Sigmoid colon (tissue), 7 donors: ENCODE measurements at places on chromosomes 4 and X. TPM values are rescaled to one million over a fixed set of nuclear protein-coding genes. Genes with fewer than 3 reads are reported as not detected.
A peak's percentile ranks its signal among the peaks of the same experiment; 100 is the strongest.

DNA sequence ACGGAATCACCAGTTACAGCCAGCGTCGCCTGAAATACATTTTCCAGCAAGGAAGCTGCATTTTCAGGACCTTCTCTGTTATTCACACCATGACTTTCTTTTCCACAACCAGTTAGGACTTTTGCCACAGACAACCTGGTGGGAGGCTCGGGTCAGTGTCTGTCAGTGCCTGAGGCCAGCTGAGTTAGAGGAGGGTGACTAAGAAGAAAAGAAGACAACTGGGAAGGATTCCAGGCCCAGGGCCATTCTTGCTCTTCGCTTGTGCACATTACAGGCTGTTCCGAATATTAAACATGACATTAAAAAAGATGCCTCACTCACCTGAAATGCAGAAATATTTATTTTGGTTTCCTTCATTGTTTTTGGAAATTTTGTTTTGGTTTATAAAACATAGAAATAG is 21.4 kb upstream of the CENPU start:
- DNase-seq: no peak

DNA sequence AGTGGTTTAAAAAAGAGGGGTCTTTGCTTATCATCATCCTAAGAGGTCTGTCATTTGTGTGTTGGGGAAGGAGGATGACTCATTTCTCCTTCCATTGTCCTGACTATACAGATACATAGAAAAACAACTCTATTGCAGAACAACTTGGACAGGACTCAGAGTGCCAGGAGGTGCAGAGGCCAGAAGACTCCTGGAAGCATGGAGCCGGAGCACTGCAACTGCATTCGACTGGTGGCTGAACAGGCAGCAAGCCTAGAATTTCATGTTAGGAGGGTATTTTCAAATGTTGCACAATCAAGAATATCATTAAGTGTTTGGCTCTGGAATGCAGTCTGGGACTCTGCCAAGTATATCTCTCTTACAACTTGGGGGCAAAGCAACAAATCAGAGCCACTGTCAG is 35.0 kb upstream of the MAML3 start:
- peak; percentile 65 for DNase-seq

- DNase-seq: no peak
Observed at GRCh38 chr4:113548303-113548702, 213.2 kb downstream of the CAMK2D start.

- DNase-seq: no peak
Observed at GRCh38 chr4:125390126-125390525, 75.4 kb downstream of the FAT4 start.

DNA sequence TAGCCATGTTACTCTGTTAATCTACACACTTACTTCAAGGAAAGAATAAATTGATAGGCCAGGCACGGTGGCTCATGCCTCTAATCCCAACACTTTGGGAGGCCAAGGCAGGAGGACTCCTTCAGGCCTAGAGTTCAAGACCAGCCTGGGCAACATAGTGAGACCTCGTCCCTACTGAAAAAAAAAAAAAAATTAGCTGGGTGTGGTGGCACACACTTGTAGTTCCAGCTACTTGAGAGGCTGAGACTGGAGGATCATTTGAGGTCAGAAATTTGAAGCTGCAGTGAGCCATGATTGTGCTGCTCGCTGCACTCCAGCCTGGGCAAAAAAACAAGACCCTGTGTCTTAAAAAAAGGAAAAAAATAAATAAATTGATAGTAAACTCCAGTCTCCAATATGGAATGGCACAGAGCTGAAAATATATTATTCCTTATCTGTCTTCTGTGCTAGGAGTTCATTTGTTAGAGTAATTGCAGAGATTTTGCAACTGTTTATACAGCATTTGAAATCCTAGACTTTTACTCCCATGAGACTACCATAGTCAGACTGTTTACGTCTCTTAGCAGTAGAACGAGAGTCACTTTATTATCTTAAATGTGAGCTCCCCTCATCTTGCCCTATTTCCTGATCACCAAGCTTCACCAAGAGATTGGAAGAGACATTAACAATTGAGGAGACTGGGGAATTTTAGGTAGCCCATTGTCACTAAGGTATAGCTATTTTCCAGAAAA is 18.8 kb upstream of the TMEM131L start:
- no peak for DNase-seq

DNA sequence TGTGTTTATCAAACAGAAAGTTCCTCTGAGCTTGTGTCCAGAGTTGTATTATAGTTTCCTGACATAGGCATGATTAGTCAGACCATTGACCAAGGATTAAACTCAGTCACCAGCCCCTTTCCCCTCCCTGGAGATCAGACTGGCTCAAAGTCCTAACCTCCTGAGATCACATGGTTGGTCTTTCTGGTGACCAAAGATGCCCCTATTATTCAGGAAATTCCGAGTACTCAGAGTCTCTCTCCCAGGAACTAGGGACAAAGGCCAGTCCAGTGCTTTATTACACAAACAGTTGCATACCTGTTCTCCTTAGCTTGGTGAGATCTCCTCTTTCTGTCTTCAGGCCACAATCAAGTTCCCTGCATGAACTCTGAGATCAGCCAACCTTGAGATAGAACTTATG is 14.5 kb upstream of the ENPP6 start:
- DNase-seq: no peak

GRCh38 chrX:12975991-12976558 is 1.2 kb downstream of the TMSB4X start:
- no peak for DNase-seq

- DNase-seq: no peak
Observed at GRCh38 chr4:169117591-169118081, 107.6 kb upstream of the CBR4 start.

- DNase-seq: no peak
Observed at GRCh38 chr4:177574446-177574845, 132.2 kb upstream of the AGA start.

DNA sequence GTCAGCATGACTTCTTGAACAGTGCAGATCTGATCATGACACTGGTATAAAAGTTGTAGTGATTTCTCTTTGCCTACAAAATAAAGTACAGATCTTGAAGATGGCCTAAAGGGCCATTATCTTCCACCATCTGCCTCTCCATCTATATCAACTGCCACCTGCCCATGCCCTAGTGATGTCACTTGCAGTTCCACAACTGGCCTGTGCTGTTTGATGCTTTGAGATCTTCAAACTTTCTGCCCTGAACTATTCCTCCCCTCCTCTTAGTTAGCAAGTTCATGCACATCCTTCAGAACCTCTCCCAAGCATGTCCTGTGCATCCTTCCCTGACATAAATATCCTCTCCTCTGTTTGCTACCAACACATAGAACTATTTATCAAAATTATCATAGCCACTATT is 217.0 kb downstream of the SOWAHB start:
- DNase-seq: no peak

GRCh38 chrX:76977452-76977851 is 469.7 kb upstream of the FGF16 start:
- no peak for DNase-seq

DNA sequence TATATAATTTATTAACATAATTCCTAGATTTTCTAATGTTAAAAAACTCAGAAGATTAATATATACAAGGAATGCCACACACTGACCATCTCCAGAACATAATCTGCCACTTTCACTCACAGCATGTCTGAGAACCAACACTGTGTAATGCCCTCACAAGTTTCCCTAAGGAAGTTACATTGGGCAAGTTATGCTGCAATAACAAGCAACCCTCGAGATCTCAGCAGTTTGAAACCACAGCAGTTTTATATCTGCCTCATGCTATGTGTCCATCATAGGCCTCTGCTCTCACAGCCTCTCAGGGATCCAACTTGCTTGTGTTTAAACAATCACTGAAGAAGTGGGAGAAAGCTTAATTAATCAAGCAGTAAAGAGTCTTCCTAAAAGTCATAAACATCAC is 250.0 kb upstream of the SLC7A11 start:
- DNase-seq: no peak

DNA sequence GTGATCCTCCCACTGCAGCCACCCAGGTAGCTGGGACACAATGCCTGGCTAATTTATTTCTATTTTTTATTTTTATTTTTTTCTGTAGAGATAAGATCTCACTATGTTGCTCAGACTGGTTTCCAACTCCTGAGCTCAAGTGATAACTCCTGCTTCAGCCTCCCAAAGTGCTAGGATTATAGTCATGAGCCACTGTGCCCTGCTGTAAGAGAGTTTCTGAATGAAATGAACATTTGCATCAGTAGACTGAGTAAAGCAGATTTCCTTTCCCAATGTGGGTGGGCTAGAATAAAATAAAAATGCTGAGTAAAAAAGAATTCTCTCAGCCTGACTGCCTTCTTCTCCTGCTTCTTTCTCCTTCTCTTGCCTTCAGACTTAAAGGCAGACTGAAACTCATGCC is 555.4 kb upstream of the PITX2 start:
- DNase-seq: no peak

DNA sequence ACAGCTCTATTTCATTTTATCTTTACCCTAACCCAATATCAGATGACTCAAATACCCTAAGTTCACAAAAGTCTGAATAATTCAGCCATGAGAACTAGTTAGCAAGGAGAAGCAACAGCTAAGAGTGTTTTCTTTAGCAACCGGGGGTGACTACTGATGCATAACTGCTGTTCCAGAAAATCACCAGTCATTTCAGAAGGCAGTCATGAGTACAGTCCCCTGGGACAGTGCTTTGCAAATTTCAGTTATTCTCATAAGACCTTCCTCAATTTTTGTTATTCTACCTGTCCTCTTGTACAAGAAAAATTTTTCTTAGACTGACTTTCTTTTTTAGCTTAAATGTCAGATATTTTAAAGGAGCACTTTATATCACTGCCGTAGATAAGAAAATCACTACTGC is 16.4 kb downstream of the BANK1 start:
- no peak for DNase-seq

DNA sequence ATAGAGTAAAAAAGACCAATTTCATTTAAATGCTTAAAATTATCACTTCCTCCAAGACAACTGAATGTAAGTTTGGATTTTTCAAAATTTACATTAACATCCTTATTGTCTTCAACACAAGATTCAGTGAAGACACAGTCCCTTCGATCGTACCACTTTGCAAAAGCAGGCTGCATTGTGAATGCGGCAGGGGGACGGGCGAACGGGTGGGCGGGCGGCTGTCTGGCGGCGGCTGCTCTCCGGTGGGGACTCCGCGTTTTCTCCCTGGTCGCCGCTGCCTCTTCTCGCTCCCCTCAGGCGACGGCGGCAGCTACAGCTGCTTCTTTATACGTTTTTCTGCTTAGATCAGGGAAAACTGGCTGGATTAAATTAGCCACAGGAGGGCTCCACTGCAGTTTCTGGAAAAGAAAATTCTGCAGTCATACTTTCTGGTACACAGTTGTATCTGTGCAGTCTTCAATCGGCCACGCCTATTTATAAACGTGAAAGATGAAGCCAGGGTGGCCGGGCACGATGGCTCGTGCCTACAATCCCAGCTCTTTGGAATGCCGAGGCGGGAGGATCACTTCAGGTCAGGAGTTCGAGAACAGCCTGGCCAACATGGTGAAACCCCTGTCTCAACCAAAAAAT is 33.9 kb upstream of the HPF1 start:
- no peak for DNase-seq

DNA sequence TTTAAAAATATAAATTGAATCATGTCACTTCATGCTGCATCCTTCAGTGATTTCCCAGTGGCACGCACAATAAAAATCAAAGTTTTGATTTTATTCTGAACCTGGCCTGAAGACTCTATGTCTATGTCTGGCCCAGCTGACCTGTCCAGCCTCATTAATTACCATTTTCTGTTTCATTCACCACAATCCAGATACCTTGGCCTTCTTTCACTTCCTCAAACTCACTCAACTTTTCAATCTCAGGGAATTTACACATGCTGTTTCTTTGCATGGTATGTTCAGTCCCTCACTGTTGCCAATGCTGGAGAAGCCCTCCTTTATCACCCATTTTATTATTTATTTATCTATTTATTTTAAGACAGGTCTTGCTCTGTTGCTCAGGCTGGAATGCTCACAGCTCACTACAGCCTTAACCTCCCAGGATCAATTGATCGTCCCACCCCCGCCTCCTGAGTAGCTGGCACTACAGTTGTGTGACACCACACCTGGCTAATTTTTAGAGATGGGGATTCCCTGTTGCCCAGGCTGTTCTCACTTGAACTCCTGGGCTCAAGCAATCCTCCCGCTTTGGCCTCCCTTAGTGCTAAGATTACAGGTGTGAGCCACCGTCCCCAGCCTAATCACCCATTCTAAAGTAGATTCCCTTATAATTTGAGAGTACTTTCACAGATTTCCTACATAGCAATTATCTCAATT is 43.1 kb downstream of the ZGRF1 start:
- no peak for DNase-seq

GRCh38 chr4:24321616-24322015 is 262.7 kb downstream of the DHX15 start:
- DNase-seq: no peak

DNA sequence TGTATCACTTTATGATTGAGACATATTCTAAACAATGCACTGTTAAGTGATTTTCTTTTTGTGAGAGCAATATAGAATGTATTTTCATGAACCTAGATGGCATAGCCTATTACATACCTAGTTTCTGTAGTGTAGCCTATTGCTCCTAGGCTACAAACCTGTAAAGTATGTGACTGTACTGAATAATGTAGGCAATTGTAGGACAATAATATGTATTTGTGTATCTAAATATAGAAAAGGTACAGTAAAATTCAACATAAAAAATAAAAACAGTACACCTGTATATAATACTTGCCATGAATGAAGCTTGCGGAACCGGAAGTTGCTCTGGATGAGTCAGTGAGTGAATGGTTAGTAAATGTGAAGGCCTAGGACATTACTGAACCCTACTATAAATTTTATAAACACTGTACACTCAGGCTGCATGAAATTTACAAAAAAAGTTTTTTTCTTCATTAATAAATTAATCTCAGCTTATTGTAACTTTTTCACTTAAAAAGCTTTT is 106.7 kb downstream of the VSIG4 start:
- no peak for DNase-seq

DNA sequence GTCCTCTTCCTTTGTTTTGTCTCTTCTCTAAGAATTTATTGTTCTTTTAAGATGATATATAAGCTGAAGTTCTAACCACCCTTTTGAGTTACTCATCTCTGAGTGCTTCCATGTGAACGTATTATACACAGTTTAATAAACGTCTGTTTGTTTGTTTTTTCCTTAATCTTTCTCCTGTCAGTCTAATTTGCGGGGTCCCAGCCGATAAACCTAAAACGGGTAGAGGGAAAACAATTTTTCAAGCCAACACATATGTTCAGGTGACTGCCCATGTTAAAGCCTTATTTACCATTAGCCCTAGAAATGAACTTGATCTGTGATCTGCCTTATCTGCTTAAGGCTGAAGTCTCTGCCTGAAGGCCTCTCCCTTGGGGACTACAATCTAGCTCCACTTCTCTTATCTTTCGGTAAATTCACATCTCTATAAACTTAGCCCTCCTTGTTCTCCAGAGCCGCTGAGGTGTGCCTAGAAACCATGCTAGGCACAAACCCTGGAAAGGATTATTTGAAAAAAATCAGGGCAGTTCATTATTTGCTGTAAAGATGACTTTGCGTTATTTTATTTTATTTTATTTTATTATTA is 158.8 kb downstream of the CAMK2D start:
- no peak for DNase-seq

Gene CRMP1
- 4.4 TPM for total RNA-seq

Gene TBC1D19
- total RNA-seq: 22.8 TPM

Gene TMEM31
- not detected for total RNA-seq

Gene PLP1
- 55.4 TPM for total RNA-seq

Gene HSD17B13
- total RNA-seq: 0.71 TPM
